Naive B cell (primary cell): ENCODE measurements at places on chromosomes 7 and 10.

DNA sequence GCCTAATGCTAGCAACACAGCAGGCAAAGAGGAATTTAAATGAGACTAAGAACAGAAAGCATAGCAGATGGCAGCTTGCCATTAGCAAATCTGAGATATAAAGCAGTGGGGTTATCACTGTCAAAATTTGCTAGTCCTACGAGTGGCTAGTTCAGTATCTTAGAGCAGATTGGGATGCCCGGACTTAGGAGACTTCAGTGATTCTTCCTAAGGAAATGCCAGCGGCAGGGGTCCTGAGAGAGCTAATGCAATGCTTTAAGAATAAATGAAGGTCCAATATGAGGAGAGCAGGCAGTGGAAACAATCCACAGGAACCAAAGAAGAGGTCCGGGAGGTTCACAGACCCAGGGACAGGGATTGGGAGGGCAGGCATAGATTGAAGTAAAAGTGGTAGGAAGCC lies 169.3 kb upstream of the NPSR1 start:
- no peak overlapping the region for H3K27ac ChIP-seq
- no peaks in the 10 kb centered on the region for H3K27me3 ChIP-seq
- DNase-seq = no peak
- no peaks in the 10 kb centered on the region for H3K4me1 ChIP-seq

DNA sequence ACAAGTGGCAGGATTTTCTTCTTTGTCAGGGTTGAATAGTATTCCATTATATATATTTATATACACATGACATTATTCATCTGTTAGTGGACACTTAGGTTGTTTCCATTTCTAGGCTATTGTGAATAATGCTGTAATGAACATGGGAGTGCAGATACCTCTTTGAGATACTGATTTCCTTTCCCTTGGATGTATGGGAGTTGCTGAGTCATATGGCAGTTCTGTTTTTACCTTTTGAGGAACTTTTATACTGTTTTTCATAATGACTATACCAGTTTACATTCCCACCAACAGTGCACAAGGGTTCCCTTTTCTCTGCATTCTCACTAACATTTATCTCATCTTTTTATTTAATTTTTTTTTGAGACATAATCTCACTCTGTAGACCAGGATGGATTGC lies 1.8 kb upstream of the CLCN1 start:
- peaks cover 8% of the 10 kb centered on the region for H3K4me1 ChIP-seq
- no peaks in the 10 kb centered on the region for H3K36me3 ChIP-seq
- no peak overlapping the region for H3K4me3 ChIP-seq
- H3K27me3 ChIP-seq = no peaks in the 10 kb centered on the region
- H3K27ac ChIP-seq = no peak overlapping the region
- DNase-seq = no peak

DNA sequence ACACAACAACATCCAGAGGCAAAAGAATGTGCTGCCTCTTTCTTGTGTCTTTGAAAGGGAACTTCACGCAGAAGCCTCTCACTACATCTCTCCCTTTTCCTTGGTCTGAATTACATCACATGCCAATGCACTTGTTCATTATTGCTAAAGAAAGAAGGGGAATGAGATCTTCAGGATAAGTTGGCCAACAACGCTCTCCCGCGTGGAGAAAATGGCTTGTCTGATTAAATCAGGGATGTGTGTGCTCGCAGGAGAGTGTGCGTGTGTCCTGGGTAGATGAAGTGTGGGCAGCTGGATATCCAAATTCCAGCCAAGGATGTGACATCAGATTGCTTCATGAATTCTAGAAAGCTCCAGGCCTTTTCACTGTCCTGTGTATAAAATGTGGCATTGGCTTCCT lies 541.6 kb upstream of the FZD8 start:
- no peaks in the 10 kb centered on the region for H3K4me1 ChIP-seq
- H3K27ac ChIP-seq = no peak overlapping the region
- no peak overlapping the region for H3K4me3 ChIP-seq
- H3K27me3 ChIP-seq = no peaks in the 10 kb centered on the region
- no peak for DNase-seq
- no peaks in the 10 kb centered on the region for H3K36me3 ChIP-seq

GRCh38 chr10:77248104-77248790 lies 389.4 kb downstream of the KCNMA1 start:
- peaks cover 9% of the 10 kb centered on the region for H3K27me3 ChIP-seq
- no peak overlapping the region for H3K27ac ChIP-seq

DNA sequence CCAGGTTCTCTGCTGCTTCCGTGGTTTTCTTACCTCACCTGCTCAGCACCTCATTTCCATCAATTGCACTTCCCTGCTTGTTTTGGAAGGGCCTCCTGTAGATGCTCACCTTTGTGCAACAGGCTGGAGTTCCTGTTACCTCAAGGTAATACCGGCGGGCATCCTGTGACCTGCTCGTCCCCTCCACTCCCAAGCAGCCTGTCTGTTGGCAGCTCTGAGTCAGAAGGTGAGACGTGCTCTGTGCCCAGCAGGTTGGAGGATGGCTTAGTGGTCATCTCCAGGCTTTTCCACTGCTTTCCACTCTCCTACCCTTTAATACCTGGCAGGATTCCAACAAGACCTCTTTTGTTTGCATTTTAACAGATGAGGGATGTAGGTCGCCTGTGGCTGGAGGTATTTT lies 86.0 kb downstream of the CAMK1D start:
- no peaks in the 10 kb centered on the region for H3K27me3 ChIP-seq
- peaks cover 64% of the 10 kb centered on the region for H3K4me1 ChIP-seq
- DNase-seq = no peak

GRCh38 chr10:96570983-96571964 lies 15.5 kb downstream of the TM9SF3 start:
- peaks cover 6% of the 10 kb centered on the region for H3K36me3 ChIP-seq
- no peak overlapping the region for H3K4me3 ChIP-seq
- DNase-seq = no peak

DNA sequence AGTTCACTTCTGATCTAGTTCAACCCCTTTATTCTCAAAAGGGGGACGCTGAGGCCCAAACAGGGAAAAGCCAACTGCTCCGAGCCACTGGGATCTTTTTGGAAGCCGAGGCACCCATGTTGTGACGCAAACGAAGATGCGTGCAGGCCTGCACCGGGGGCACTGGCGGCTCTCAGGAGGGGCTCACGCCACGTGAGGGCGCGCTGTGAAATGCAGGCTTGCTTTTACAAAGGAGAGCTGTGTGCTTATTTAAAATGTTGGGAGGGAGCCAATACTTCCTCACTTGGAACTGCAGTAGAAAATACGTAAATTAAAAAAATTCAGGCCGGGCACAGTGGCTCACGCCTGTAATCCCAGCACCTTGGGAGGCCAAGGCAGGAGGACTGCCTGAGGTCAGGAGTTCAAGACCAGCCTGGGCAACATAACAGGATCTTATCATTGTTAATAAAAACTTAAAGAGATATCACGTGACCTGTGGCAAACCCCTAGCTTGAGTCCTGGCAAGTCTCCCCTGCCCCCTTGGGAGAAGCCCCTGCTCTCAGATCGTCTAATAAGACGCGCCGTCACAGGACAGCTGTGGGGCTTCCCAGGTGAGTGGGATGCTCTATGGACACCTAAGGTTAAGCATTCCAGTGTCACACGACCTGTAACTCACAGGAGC lies 16.3 kb downstream of the BRI3 start:
- no peaks in the 10 kb centered on the region for H3K27me3 ChIP-seq
- no peaks in the 10 kb centered on the region for H3K4me1 ChIP-seq
- H3K36me3 ChIP-seq = no peaks in the 10 kb centered on the region
- H3K27ac ChIP-seq = no peak overlapping the region
- no peak for DNase-seq

- no peak overlapping the region for H3K4me3 ChIP-seq
- DNase-seq = no peak
- no peaks in the 10 kb centered on the region for H3K36me3 ChIP-seq
- H3K4me1 ChIP-seq = no peaks in the 10 kb centered on the region
- H3K27me3 ChIP-seq = peaks cover 25% of the 10 kb centered on the region
Observed at GRCh38 chr10:120262857-120263547, 194.0 kb upstream of the PLPP4 start.

- no peak overlapping the region for H3K27ac ChIP-seq
- DNase-seq = no peak
- peaks cover 5% of the 10 kb centered on the region for H3K36me3 ChIP-seq
- no peak overlapping the region for H3K4me3 ChIP-seq
- H3K27me3 ChIP-seq = no peaks in the 10 kb centered on the region
- H3K4me1 ChIP-seq = no peaks in the 10 kb centered on the region
Observed at GRCh38 chr7:11557627-11558026, 274.4 kb downstream of the THSD7A start.

DNA sequence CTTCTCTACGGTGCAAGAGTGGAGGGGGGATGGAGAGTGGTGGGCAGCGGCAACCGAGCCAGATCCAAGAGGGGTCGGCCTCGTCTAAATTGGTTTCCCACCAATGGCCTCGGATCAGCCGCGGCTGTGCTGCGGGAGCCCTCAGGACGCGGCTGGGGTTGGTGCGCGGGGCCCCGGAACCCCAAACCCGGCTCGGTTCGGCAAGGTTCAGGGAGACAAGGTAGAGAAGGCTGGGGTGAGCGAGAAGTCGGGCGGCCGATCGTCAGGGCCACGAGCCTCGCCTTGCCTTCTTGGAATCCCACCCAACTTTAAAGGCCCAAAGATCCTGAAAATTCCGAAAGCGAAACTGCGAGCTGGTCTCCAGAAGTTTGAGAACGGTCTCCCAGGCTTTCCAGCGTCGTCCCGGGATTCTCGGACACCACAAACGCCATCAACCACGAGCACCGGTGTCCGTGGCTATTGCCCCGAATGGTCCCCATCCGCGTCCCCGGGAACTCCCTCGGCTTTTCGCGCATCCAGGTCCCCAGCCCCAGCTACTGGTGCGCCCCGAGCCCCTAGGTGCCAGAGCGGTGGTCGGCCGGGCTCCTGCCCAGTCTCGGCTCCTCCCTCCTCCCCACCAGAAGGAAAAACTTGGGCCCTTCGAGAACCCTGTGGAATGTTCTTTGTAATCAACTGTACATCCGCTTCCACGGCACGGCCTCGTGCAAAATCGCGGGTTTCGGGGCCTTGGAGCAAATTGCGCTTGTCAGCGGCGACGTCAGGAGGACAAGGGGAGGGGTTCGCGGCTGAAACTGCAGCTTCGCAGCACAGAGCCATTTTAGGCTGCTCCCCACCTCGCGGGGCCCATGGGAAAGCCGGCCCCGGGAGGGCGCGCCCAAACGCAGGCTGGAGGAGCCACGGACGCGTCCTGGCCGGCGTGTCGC lies 3.2 kb downstream of the SFMBT2 start:
- peak overlapping the region; percentile 70 for H3K27ac ChIP-seq
- H3K4me3 ChIP-seq = peak overlapping the region; percentile 98
- no peaks in the 10 kb centered on the region for H3K36me3 ChIP-seq
- H3K27me3 ChIP-seq = peaks cover 6% of the 10 kb centered on the region

DNA sequence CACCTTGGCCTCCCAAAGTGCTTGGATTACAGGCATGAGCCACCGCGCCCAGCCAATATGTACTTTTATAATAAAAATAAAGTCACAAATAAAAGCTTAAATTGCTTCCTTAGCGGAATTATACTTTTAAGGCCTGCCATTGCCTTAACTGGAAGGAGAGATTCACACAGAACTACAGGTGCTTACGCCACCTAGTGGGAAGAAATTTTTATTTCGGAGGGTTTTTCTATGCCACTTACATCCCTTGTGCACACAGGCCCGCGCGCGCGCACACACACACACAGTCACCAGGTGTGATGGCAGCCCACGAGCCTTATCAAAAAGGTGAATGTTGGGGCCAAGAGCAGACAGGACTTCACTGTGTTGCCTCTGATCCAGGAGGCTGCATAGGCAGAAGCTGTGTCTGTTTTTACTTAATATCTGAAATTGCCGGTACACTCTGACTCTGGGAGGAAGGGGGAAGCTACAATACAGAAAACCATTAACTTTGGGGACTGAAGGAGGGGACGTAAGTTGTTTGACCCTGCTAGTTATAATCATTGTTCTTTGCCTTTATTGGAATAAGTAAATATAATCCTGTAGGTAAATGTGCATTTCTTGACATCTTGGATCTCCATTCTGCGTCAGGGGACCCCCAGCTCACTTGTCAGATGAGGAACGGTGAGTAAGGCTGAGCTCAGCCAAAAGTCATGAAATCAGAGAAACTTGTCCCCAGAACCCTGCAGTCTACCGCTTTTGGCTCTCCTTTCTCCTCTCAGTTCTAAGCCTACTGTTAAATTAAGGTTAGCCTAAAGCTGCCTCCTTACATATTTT lies 87.1 kb downstream of the SLC16A9 start:
- peak; percentile 19 for DNase-seq
- H3K4me1 ChIP-seq = peaks cover 4% of the 10 kb centered on the region
- H3K36me3 ChIP-seq = no peaks in the 10 kb centered on the region
- no peak overlapping the region for H3K27ac ChIP-seq
